ENCODE measurements at places on chromosomes 13 and 19.

DNA sequence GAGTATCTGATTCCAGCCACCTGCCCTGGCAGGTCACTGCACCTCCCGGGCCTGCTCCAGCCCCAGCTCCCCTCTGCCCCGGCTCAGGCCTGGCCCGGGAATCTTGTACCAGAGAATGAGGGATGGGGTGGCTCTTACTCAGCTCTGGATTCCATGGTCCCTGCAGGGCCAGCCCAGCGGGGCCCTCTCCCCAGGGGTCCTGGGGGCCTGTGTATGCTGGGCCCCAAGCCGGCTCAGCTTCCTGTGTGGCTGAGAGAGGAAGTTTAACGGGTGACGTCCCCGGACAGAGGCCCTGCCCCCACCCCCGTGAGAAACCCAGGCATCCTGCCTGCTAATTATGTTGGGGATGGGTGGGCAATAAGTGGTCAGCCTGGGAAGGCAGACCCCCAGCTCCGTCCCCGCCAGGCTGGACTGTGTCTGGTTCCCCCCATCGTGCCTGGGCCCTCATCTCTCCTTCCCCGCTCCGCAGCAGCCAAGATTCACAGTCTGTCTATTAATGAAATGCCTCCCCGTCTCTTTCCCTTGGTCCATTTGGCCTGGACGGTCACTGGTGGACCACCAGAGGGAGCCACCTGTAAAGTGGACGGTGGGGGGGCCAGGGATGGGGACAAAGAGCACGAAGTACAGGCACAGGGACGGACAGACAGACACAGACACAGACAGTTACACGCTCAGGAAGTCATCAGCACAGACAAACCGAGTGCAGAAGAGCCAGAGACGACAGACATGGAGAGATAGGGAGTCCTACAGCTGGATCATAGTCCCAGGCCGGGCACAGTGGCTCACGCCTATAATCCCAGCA is at the start of gene DENND1C:
TSS of gene DENND1C (minus strand) at position 247 of the 802 bp plus-strand sequence. CDS start at position 155, 92 bp downstream.
- no peak for DNase-seq

DNA sequence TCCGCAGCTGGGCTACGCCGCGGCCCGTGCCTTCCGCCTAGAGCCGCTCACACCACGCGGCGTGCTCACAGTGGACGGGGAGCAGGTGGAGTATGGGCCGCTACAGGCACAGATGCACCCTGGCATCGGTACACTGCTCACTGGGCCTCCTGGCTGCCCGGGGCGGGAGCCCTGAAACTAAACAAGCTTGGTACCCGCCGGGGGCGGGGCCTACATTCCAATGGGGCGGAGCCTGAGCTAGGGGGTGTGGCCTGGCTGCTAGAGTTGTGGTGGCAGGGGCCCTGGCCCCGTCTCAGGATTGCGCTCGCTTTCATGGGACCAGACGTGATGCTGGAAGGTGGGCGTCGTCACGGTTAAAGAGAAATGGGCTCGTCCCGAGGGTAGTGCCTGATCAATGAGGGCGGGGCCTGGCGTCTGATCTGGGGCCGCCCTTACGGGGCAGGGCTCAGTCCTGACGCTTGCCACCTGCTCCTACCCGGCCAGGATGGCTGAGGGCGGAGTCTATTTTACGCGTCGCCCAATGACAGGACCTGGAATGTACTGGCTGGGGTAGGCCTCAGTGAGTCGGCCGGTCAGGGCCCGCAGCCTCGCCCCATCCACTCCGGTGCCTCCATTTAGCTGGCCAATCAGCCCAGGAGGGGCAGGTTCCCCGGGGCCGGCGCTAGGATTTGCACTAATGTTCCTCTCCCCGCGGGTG is 7.4 kb downstream of the DBP start:
- no peak for DNase-seq

DNA sequence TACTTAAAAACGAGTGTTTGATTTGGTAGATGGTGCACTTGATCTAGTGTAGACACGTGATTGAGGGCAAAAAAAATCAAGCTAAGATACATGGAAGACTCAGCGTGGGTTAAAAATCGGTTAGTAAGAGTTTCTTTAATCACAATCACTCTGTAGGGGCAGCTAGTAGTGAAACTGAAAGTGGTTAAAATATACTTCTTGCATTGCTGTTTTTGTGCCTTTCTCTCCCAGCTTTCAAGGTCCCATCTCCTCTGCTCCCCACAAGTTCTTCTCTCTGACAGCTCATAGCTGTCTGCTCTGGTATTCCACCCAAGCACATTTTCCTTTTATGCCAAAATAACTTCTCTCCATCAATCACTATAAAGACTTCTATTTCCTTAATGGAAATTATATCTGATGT is 1089.7 kb downstream of the EFNB2 start:
- no peak for DNase-seq

- DNase-seq = no peak
These were observed at the start of gene PTGIR for GRCh38 chr19:46624958-46625661. Gene PTGIR (minus strand): TSS chr19:46625089. CDS start chr19:46624225, 864 bp downstream.

DNA sequence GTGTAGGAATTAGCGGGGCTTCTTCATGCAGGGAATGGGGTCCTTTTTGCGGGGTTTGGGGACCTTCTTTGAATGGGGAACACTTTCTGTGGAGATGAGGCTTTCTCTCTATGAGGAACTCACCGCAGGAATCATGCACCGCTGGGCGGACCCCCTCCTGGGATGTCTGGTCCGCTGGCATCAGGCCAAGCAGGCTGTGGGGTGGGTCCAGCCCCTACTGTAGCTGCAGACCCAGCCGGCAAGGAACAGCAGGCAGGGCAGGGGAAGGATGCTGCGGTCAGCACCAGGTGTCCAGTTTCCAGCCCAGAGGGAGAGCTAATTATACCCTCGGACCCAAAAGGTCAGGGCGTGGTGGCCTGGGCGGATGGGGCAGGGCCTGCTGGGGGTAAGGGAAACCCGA is 1.8 kb downstream of the MYBPC2 start:
- no peak for DNase-seq

DNA sequence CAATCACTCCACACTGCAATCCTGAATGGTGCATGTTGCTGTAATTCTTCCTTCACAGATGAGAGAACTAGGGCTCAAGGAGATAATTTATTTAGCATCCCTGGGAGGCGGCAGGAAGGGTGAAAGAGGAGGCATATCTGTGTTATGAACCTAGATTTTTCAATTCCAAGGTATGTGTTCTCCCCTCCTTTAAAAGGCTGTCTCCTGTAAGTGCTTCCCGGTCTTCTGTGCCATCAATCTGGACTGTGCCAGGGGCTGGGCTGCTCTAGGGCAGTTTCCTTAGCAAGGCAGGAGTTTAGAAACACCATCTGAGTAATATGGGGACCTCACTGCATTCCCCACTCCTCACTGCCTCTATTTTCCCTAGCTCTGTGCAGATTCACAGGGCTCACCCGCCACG is 185.0 kb downstream of the RFC3 start:
- no peak for DNase-seq

DNA sequence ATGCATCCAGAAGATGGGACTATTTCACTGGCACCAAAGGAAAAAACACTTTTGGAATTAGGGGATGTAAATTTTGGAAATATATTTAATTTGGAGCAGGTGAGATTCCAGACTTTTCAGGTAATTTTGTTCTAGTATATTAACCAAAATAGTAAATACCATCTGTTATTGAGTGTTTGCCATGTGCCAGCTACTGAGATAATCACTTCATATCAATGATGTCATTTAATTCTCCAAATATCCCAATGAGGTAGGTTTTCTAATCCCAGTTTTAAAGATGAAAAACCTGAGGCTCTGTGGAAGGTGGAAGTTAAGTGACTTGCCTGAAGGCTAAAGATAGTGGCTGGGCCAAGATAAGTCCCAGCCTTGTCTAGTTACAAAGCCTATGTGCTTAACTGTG is 95.2 kb downstream of the TDRD3 start:
- DNase-seq = no peak

GRCh38 chr19:29548483-29549085 is 22.8 kb downstream of the VSTM2B start:
- DNase-seq = no peak

DNA sequence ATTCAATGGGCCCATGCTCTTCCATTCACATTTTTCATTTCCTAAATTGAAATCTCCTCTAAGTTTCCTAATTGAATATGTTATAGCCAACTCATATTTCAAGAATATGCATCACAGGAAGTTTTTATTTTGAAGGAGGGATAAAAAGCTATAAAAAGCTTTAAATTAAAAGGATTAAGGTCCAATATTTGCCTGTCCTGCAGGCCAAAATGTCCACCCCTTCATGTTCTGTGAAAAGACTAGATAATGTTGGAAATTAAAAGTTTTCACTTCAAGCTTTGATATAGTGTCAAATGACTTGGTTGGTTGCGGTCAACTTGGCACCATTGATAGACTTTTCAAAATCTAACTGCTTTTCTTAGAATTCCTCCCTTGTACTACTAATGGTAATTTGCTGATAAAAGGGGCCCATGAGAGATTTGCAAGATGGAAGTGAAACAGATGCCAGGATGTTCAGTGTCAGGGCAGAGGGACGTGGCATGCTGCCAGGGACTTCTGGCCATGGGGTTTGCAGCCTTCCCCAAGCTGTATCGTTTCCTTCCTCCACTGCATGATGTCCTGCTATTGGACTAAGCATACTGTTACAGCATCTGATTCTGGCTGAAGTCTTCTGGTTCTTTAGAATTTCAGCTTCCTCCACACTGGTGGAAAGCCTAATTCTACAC is 547.3 kb upstream of the MIR17HG start:
- no peak for DNase-seq

- no peak for DNase-seq
These were observed 8.8 kb downstream of the METTL21C start for GRCh38 chr13:102686024-102686423.

DNA sequence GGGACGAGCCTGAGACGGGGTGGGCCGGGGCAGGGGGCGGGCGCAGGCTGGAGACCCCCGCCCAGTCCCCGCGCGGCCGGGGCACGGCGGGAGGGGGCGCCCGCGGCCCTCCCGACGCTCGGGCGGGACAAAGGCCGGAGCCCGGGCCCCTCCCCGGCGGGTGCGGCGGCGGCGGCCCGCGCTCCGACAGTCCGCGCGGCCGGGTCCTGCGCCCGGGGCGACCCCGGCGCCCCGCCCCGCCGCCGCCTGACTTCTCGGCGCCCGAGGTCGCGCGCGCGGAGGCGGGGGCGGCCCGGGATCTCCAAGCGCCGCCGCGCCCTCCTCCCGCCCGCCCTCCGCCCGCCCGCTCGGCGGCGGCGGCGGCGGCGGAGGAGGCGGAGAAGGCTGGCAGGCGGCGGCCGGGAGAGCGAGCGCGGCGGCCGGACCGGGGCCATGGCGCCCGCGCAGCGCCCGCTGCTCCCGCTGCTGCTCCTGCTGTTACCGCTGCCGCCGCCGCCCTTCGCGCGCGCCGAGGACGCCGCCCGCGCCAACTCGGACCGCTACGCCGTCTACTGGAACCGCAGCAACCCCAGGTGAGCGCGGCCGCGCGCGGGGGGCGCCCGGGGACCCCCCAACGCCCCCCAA is at the start of gene EFNA2:
TSS of gene EFNA2 (plus strand) at position 137 of the 624 bp plus-strand sequence. CDS start at position 433, 296 bp downstream.
- no peak for DNase-seq

- DNase-seq = no peak
These were observed 19.3 kb upstream of the TCF3 start for GRCh38 chr19:1671716-1672037.

- no peak for DNase-seq
These were observed 501 bp downstream of the SIRT2 start for GRCh38 chr19:38898788-38899446.

DNA sequence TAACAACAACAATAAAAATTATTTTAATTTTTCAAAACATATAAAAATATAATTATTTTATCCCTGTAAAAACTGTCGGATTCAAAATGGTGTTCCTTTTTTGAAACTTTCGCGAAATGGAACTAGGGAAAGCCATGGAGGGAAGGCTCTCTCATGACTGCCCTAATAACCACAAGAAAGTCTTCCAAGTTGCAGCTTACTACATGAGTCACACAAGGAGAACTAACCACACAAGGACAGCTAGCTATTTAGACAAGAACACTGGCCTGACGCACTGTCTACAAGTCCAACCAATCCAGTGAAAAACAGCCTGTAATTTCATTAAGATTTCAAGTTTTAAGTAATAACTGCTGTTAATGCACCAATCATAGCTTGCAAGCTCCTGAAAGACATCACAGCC is 319.2 kb upstream of the PCDH9 start:
- DNase-seq = no peak

- no peak for DNase-seq
These were observed 843 bp downstream of the ZNF610 start for GRCh38 chr19:52336791-52337381.

DNA sequence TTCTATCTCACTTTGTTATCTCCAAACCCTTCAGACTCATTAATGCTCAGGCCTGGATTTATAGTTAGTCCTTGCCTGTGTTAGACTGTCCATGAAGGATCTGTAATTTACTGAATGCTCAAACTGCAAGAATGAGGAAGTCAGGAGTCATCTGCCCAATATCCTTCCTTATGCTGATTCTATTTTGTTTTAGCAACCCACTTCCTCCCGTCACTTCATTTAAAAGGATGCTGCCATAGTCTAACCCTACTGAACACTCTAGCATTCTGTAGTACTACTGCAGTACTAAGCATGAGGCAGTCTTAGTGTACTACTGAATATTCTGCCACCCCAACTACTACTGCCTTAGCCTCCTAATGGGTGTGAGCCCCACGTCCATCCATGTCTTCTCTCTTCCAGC is 1.5 kb downstream of the FCAR start:
- DNase-seq = no peak

DNA sequence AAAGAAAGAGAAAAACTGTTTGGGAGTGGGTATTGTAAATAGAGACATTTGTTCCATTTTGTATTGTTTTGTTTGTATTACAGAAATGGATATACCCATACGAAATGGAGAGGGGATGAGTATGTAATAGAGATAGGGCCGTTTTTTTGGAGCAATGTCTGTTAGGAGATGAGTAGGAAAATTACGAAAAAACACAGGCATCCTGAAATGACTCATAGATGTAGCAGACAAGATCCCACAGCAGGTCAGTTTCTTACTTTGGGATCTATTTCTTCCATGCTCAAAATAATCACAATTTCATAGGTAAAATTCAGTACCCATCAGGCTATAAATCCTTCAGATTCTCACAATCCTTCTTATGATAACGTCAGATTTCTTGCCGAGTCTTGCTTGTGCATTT is 779.4 kb upstream of the SLITRK1 start:
- no peak for DNase-seq
